Right ventricle myocardium superior (tissue), 1 donor: ENCODE measurements at places on chromosomes 16 and 17.

GRCh38 chr16:8851761-8852403 is 16.9 kb downstream of the CARHSP1 start:
- no peak for DNase-seq

DNA sequence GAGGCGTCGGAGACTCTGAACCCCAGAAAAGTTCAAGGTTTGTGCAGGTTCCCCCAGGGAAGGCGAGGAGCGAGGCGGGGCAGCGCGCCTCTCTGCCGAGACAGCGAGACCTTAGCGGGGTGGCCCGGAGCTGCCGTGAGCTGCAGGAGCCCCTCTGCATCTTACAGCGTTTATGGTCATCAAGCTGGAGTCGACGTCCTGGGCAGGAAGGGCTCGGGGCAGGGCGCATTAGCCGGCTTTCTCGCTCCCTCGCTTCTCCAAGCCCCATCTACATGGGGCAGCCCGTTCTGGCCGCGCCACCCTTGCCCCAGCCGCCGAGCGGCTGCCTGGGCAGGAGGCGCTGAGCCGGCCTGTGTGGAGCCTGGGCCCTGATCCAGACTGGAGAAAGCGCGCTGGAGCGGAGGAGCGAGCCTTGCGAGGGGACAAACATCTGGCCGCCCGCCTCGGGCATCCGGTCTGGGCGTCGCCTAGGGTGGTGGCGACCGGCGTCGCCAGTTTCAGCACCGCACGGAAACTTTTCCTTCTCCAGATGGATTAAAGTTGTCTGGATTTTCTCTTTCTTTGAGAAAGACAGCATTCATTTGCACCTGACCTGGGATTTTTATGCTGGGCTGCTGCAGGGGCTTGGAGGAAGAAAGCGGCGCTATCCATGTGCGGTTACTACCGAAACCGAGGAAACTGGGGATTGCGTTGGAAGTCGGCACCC is 750 bp downstream of the TMEM132E start:
- DNase-seq: peak; percentile 63

DNA sequence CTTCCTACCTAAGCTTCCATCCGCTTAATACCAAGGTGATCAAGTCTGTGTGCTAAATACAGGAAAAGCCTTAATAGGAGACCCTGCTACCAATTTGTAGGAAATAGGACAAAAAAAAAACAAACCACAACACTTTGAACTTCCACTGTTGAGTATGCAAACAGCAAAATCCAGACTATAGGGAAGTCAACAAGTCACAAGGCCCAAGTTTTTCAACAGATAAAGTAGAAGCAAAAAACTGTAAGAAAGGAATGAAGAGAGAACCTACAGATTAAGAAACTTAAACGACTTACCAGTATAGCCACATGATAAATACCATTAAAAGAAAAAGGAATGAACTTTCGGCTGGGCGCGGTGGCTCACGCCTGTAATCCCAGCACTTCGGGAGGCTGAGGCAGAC is 7.4 kb downstream of the USP22 start:
- no peak for DNase-seq

DNA sequence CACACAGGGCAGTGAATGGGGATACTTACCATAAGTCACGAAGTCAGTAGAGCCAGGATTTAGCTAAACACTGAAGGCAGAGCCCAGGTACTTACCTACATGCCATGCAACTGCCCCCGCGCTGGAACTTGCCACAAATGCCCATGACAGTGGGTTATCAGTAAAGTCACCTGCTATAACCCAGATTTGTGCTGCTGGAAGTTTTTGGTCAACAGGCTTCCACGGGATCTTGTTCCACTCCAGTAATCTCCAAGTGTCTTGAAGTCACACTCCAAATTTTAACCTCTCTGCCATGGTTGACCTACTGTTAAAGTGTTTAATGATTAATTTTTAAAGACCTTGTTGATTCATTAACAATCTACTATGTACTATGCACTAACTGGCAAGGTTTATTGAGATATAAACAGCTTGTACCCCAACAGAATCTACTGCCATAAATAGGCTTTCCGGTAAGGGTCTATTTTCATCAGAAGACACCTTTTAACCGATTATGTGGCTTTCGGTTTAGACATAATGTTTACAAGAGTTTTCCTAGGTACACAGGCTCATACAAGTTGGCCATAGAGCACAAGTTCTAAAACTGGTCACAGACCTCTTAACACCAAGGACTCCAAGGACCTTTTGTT is 6.3 kb upstream of the SLC5A11 start:
- no peak for DNase-seq

GRCh38 chr16:30546115-30546514 is 11.5 kb upstream of the ZNF747 start:
- no peak for DNase-seq

DNA sequence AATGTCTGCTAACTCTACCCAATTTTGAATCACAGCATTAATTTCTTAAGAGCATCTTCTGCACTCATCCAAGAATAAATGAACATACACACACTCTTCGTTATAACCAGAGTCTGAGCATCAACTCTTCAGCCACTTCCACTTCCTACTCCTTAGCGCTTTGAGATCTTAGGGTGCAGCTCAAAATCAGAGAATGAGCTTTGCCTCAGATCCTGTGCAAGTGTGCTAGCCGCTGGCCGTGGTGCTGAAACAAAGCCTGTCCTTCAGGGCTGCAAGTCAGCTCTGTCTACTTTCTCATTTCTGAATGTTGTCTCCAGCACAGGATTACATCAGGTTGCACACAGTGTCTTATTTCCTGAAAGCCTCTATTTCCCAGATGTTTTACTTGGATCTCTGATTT is 165.4 kb downstream of the AIPL1 start:
- no peak for DNase-seq

GRCh38 chr17:65181237-65182061 is 44.3 kb downstream of the RGS9 start:
- no peak for DNase-seq

- no peak for DNase-seq
These were observed 13.6 kb upstream of the KPNA2 start for GRCh38 chr17:68021963-68022362.

GRCh38 chr16:23410176-23410575 is 42.8 kb downstream of the COG7 start:
- DNase-seq: no peak

- peak; percentile 71 for DNase-seq
These were observed 599 bp downstream of the MRC2 start for GRCh38 chr17:62627904-62628633.

GRCh38 chr16:57590654-57591085 is 37.8 kb upstream of the ADGRG1 start:
- no peak for DNase-seq

GRCh38 chr16:49855280-49855821 is 561 bp downstream of the ZNF423 start:
- DNase-seq: peak; percentile 91

GRCh38 chr17:51995797-51996403 is 162.6 kb downstream of the CA10 start:
- no peak for DNase-seq

- no peak for DNase-seq
These were observed 47.4 kb upstream of the SHISA9 start for GRCh38 chr16:12853972-12854371.

- DNase-seq: no peak
These were observed 3.6 kb downstream of the ADCY7 start for GRCh38 chr16:50269769-50270509.

- DNase-seq: no peak
These were observed 88.2 kb upstream of the CORO6 start for GRCh38 chr17:29710891-29711418.

GRCh38 chr17:45740553-45741330 is 43.4 kb upstream of the CRHR1 start:
- no peak for DNase-seq

DNA sequence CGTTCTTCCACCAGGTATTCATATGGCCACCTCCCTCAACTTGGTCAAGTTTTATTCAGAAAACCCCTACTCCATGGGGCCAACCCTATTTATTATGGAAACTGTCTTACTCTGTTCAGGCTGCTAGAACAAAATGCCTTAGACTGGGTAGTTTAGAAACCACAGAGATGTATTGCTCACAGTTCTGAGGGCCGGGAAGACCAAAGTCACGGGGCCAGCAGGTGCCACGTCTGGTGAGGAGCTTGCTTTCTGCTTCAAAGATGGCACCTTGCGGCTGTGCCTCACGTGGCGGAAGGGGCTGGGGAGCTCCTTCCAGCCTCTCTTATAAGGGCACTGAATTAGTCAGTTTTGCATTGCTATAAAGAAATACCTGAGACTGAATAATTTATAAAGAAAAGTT is 74.3 kb downstream of the AXIN2 start:
- no peak for DNase-seq

DNA sequence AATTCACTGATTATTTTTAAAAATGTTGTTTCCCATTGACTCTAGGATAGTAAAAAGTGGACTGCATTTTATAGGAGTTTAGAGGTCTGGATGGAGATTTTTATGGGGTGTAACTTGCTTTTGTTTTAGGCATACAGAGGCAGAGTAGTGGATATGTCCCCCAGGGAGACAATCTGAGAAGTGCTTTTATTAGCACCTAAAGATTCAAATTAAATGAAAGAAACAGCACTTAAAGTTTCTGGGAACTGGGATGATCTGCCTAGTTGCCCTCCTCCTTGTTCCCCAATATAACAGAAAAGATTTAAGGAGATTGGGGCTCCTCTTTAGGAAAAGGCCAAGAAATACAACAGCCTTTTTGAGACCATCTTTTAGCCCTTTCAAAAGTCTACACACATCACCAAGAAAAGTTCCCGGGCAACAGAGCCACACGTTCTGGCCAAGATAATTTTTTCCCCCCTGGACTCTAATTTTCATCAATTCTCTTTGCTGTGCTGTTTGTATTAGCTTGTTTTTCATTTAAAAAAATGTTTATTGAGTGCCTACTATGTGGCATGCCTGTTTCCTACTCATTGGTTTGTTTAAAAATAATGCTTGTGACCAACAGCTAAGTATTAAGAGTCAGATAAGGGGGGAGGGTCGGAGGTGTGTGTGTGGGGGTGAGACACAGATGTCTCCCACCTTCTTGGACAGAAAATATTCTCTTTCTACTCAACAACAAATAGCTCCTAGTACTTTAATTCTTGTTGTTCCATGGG is 2.5 kb upstream of the IGF2BP1 start:
- no peak for DNase-seq

DNA sequence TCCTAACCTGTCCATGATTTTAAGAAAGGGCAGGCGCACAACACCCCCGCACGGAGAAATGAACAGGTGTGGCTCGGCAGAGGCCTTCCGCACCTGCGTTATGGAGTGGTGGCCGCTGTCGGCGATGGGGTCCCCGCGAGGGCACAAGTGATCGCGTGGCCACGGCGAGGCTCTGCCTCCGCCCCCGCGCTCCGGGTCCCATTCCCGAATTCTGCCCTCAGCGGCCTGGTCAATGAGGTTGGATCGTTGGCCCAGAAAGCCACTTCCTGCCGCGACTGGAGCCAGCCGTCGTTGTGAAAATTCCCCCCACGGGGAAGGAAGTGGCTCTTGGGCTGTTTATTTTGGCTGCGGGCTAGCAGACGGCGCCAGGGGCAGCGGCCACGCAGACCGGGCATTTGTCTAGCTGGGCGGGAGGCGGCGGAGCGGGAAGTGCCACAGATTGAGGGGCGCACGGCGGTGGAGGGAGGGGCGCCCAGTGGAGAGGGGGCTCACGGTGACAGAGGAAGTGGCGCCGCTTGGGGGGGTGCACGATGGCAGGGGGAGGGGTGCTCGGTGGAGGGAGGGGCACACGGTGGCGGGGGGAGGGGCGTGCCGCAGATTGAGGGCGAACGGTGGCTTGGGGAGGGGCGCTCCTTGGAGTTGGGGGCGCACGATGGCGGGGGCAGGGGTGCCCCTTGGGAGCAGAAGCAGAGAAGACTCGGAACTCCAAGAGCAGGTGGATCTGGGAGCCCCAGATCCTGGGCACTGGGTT is 25.0 kb downstream of the MRC2 start:
- peak; percentile 83 for DNase-seq

DNA sequence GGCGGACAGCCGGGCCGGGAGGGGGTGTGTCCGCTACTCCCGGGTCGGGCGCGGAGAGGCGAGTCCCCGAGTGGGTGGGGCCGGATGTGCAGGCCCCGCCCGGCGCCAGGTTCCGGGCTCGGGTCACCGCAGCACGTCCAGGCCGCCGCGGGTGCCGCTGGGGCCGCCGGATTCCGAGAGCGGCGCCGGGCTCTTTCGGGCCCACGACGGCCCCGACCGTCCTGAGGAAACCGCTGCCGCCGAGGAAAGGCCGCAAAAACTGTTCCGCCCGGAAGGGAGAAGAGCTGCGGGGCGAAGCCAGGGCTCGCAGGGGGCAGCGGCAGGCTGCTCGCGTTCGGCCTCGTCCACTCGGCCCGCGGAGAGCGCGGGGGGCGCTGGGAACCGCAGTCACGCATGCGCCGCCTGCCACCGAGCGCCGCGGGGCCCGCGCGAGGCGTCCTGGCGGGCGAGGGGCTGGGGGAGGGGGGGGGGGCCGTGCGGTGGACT is at the start of gene ZKSCAN2:
ZKSCAN2 (minus strand) TSS at position 376 of the 486 bp plus-strand sequence. CDS start 718 bp downstream, outside the sequence.
- DNase-seq: peak; percentile 95
